Placental pericyte (primary cell): ENCODE measurements at places on chromosomes 7 and 10. TPM values are rescaled to one million over a fixed set of nuclear protein-coding genes. Genes with fewer than 3 reads are reported as not detected.

Gene NODAL
- total RNA-seq: not detected in 2 replicates

Gene CFAP69
- total RNA-seq: 3.6 and 5.3 TPM in 2 replicates

Gene NUTM2D
- total RNA-seq: 1.5 and 1.7 TPM in 2 replicates

Gene HOXA6
- 0.22 and 4.3 TPM in 2 replicates for total RNA-seq

Gene EVX1
- total RNA-seq: not detected in 2 replicates
